Right lobe of liver (tissue), 6 donors: ENCODE measurements at places on chromosomes 1 and 21. TPM values are rescaled to one million over a fixed set of nuclear protein-coding genes. Genes with fewer than 3 reads are reported as not detected.

DNA sequence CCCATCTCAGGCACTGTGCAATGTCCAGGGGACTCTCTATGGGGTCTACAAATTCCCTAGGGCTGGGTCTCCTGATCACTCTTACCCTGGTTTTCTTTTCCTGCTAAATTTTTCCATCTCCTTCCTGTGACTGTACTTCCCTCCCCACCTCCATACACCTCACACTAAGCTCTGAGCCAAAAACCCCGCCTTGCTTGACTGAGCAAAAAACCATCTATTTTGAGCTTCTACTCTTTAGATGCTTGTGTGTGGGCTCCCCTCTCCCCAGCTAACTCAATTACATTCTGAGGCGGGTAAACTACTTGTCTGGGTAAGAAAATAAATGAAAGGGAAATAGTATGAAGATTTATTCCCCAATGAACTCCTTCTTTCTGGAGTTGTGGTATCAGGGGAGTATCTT is 187.9 kb downstream of the PTPRU start:
- H3K4me1 ChIP-seq = peaks cover 6% of the 10 kb centered on the region
- no peak overlapping the region for H3K4me3 ChIP-seq
- H3K36me3 ChIP-seq = no peaks in the 10 kb centered on the region
- no peak for DNase-seq
- no peak overlapping the region for H3K27ac ChIP-seq
- H3K27me3 ChIP-seq = no peaks in the 10 kb centered on the region

DNA sequence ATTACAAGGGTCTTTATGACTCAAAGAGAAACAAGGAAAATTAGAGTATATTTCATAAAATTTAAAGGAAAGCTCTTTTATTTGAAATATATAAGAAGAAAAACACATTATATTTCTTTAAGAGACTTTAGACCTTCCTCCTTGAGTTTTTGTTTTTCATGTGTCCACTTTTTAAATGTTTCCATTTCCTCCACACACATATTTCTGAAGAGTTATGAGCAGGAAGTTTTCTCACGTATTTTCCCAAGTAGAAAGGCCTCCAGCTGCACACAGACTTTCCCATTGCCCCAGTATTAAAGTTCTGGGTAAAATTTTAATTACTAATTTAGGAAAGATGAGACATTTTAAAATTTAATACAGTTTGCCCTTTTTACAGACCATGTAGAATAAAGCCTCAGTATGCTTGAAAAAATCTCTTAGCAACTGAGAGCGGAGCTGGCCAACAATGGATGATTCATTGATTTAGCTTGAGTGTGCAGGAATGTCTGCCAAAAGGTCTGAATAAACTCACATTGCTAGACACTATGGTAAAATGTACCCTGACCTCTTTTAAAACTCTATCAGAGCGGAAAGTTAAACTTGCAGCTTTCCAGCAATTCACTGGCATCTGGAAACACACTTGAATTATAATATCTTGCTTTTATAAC is 57.9 kb downstream of the DDAH1 start:
- H3K27ac ChIP-seq = peak overlapping the region; percentile 79
- peak overlapping the region; percentile 33 for H3K4me3 ChIP-seq
- no peak for DNase-seq
- no peaks in the 10 kb centered on the region for H3K27me3 ChIP-seq

DNA sequence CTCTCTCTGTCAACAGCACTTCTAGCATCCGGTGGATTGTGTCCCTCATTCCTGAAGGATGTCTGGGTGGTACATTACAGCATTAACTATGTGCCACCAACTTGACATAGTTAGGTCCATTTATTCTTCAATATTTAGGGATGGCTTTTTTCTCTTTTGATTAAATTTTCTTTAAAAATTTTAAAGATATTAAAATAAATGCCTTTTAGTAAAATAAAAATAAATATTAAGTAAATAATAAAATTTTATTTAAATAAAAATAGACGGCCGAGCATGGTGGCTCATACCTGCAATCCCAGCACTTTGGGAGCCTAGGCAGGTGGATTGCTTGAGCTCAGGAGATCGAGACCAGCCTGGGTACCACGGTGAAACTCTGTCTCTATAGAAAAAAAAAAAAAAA is 9.7 kb upstream of the KLHL20 start:
- no peaks in the 10 kb centered on the region for H3K27me3 ChIP-seq
- DNase-seq = no peak
- no peaks in the 10 kb centered on the region for H3K36me3 ChIP-seq
- no peaks in the 10 kb centered on the region for H3K4me1 ChIP-seq

- H3K4me1 ChIP-seq = no peaks in the 10 kb centered on the region
- H3K27ac ChIP-seq = no peak overlapping the region
- no peaks in the 10 kb centered on the region for H3K36me3 ChIP-seq
- no peaks in the 10 kb centered on the region for H3K27me3 ChIP-seq
- DNase-seq = no peak
Observed at GRCh38 chr21:27804515-27804914, 837.6 kb upstream of the ADAMTS5 start.

DNA sequence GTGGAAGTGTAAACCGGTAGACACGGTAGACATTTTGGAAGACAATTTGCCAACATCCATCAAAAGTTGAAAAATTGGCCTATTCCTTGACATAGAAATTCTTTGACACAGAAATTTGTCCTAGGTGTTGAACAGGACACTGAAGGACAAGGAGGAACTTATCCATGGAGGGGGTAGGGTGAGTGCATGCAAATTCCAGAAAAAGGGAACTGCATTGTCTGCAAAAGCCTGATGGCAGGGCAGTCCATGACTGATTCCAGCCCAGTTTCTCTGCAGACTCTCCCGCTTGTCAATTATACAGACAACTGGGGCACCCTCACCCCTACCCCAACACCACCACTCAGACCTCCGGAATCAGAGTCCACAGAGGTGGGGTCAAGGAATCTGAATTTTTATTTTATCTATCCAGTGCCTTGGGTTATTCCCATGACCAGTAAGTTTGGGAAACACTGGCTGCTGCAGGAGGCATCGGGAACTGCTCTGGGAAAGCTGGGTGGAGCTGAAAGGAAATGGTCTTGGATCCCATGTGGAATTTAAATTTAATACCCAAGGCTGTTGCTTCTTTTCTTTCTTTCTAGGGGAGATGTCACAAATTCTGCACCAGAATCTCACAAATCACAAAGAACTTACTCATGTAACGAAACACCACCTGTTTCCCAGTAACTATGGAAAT is 103.3 kb upstream of the SLC45A1 start:
- H3K4me1 ChIP-seq = no peaks in the 10 kb centered on the region
- no peak for DNase-seq
- no peak overlapping the region for H3K27ac ChIP-seq
- no peak overlapping the region for H3K4me3 ChIP-seq

GRCh38 chr1:29304025-29304684 is 67.8 kb downstream of the PTPRU start:
- H3K27ac ChIP-seq = peak overlapping the region; percentile 18
- H3K4me3 ChIP-seq = no peak overlapping the region
- no peaks in the 10 kb centered on the region for H3K36me3 ChIP-seq
- no peaks in the 10 kb centered on the region for H3K4me1 ChIP-seq
- peak; percentile 66 for DNase-seq

- DNase-seq = no peak
- no peaks in the 10 kb centered on the region for H3K27me3 ChIP-seq
- no peaks in the 10 kb centered on the region for H3K36me3 ChIP-seq
- no peak overlapping the region for H3K27ac ChIP-seq
- no peaks in the 10 kb centered on the region for H3K4me1 ChIP-seq
Observed at GRCh38 chr1:233641029-233641428, 27.1 kb downstream of the KCNK1 start.

DNA sequence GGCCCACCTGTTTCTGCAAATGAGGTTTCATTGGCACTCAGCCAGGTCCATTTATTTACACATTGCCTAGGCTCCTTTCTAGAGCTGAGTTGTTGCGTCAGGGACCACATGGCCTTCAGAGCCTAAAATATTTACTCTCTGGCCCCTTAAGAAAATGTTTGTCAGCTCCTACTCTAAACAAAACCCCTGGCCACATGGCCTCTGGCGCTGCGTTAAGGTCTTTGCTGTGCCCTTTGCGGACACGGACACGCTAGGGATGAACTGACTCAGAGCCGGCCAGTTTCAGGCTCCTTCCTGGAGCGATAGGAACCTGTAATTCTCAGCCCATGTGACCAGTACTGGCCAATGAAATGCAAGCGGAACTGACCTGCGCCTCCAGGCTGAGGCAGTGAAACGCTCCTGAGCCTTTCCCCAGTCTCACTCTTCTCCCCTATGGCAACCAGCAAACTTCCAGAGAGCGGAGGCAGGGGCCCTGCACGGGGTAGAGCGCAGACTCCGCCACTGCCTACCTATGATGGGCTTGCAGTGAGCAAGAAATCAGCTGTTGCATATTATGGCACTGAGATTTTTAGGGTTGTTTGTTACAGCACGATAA is 160.3 kb downstream of the ETS2 start:
- peak; percentile 84 for DNase-seq
- peaks cover 13% of the 10 kb centered on the region for H3K4me1 ChIP-seq
- no peaks in the 10 kb centered on the region for H3K27me3 ChIP-seq
- H3K27ac ChIP-seq = peak overlapping the region; percentile 67
- no peaks in the 10 kb centered on the region for H3K36me3 ChIP-seq

DNA sequence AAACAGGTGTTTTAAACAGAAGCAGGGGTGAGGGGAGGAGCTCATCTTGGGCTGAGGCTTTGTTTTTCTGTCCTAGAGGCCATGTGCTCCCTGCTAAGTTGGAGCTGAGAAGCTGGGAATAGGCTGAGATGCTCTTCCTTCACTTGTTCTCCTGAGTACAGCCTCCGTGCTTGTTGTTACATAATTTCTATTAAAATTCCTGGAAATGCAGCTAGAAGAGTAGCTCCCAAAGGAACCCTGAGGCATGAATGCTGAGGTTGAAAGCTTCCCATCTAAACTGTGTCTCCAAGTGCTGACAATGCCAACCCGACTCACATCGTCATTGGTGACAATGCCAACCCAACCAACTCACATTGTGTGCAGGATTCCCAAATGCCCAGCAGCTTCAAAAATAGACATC is 12.6 kb upstream of the ITPKB start:
- H3K36me3 ChIP-seq = no peaks in the 10 kb centered on the region
- no peaks in the 10 kb centered on the region for H3K4me1 ChIP-seq
- no peak overlapping the region for H3K4me3 ChIP-seq

DNA sequence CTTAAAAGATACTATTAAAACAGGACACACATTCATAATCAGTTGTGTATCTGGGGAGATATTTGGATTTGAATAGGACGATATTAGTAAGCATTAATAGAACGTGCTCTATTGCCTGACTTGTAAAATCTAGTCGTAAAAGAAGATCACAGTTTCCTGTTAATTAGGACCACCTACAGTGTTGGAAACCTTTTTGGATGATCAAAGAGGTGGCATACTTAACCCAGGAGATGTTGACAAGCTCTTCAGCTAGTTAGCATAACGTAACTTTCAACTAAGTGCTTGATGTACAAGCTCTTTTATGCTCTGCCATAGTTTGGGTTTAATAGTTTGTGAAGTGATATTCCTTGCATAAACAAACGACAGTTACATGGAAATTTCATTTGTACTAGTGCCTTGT is 293.3 kb upstream of the NR5A2 start:
- no peaks in the 10 kb centered on the region for H3K4me1 ChIP-seq
- no peak overlapping the region for H3K27ac ChIP-seq
- H3K27me3 ChIP-seq = no peaks in the 10 kb centered on the region
- H3K4me3 ChIP-seq = no peak overlapping the region
- DNase-seq = no peak

DNA sequence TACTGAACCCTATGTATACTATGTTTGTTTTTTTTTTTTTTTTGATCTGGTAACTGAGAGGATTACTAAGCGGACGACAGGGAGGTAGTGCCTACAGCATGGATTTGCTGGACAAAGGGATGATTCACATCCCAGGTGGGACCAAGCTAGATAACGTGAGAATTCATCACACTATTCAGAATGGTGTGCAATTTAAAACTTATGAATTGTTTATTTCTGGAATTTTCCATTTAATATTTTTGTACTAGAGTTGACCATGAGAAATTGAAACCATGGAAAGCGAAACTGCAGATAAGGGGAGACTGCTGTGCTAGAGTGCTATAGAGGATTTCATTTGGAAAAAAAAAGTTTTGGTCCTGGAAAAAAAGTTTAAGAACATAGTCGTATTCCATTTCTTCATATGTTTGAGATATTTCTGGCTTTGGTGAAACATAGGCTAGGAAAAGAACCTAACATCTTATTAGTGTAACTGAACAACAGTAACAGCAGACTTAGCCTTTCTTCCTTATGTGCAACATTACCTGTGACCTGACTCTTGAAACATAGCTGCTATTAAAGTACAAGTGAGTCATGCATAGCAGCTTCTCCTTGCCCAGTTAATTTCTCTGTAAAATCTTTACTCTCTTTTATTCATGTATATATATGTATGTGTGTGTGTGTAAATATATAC is 202.5 kb downstream of the FGGY start:
- no peaks in the 10 kb centered on the region for H3K27me3 ChIP-seq
- no peaks in the 10 kb centered on the region for H3K36me3 ChIP-seq
- H3K27ac ChIP-seq = peak overlapping the region; percentile 80
- DNase-seq = no peak
- H3K4me1 ChIP-seq = peaks cover 21% of the 10 kb centered on the region

GRCh38 chr1:116825207-116825719 is 71.0 kb downstream of the CD2 start:
- H3K4me3 ChIP-seq = no peak overlapping the region
- H3K27ac ChIP-seq = no peak overlapping the region
- H3K4me1 ChIP-seq = no peaks in the 10 kb centered on the region
- no peak for DNase-seq

DNA sequence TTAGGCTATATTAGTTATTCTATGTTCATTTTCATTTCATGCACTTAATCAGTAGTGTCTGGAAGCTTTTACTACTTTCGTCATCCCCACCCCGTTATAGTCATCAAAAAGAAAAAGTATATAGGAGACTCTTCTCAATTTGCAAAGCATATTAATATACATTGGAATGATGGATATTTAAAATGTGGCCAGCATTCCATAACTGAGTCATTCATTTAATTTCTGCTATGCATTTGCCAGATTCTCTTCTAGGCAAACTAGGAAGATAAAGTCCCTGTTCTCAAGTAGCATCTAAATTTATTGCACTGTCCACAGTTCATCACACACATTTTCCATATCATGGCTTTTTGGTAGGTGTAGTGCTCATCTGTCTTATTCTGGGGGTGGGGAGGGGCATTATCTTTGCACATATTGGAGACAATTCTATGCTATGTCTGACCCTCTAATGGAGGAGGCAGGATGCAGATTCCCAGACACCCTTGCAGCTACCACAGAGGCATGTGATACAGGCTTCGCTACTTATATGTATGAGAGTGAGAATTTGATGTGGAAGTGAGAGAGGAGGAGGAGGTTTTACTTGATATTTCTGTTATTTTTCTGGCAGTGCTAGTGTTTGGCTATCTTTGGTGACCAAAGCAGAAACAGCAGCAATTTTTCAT is 125.8 kb downstream of the CTH start:
- no peak overlapping the region for H3K4me3 ChIP-seq
- DNase-seq = no peak
- no peak overlapping the region for H3K27ac ChIP-seq
- no peaks in the 10 kb centered on the region for H3K27me3 ChIP-seq

SPRR1B gene
- total RNA-seq = not detected

TMPRSS15 gene
- not detected for total RNA-seq

SFN gene
- not detected for total RNA-seq

EFNA4 gene
- 3.0 TPM for total RNA-seq

CDK18 gene
- total RNA-seq = 10.5 TPM

ALDH9A1 gene
- 139 TPM for total RNA-seq

SLC30A10 gene
- total RNA-seq = 53.9 TPM

EPHA2 gene
- 11.6 TPM for total RNA-seq

TRIM17 gene
- total RNA-seq = not detected

TMEM53 gene
- 26.6 TPM for total RNA-seq

HCN3 gene
- total RNA-seq = 1.3 TPM

PROK1 gene
- total RNA-seq = not detected

KRTAP27-1 gene
- total RNA-seq = not detected

CCDC17 gene
- 1.9 TPM for total RNA-seq

RUNX3 gene
- 1.1 TPM for total RNA-seq
